Cardiac muscle cell (in vitro differentiated cells and primary cell): ENCODE measurements at places on chromosomes 3 and 15. TPM values are rescaled to one million over a fixed set of nuclear protein-coding genes. Genes with fewer than 3 reads are reported as not detected.

GHSR gene
- total RNA-seq: not detected in 2 replicates

GRCh38 chr15:67824197-67824968 lies 926 bp upstream of the SKOR1 start:
- no peaks in the 10 kb centered on the region for H3K36me3 ChIP-seq
- H3K27ac ChIP-seq: no peak overlapping the region
- H3K4me1 ChIP-seq: peaks cover 3% of the 10 kb centered on the region
- H3K4me3 ChIP-seq: no peak overlapping the region

- DNase-seq: no peak
- no peaks in the 10 kb centered on the region for H3K4me1 ChIP-seq
- H3K4me3 ChIP-seq: no peak overlapping the region
- no peaks in the 10 kb centered on the region for H3K36me3 ChIP-seq
Observed at GRCh38 chr3:53075743-53076140, 29.9 kb upstream of the SFMBT1 start.

DNA sequence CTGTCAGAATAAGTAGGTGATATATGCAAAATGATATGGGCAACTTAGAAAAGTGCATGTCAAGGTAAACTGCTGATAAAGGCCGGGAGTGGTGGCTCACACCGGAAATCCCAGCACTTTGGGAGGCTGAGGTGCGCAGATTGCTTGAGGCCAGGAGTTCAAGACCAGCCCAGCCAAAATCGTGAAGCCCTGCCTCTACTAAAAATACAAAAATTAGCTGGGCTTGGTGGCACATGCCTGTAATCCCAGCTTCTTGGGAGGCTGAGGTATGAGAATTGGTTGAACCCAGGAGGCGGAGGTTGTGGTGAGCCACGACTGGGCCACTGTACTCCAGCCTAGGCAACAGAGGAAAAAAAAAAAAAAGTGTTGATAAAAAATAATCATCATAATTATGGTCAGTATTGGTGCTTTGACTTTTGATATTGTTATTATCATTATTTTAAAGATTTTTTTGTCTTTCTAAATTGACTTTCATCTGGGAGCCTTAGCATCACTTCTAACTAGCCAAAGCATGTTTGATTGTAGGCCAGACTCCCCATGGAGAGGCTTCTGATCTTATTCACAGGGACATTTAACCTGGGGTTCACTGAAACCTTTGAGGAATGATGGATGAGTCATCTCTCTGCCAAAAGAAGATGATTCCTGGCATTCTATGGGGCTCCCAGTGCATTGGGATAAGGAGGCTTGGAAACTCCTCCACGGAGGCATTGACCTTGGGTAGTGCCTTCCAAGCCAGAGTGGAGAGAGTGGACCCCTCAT lies 5.6 kb downstream of the ZBTB38 start:
- no peaks in the 10 kb centered on the region for H3K27me3 ChIP-seq
- no peak overlapping the region for H3K27ac ChIP-seq
- no peaks in the 10 kb centered on the region for H3K36me3 ChIP-seq
- peaks cover 5% of the 10 kb centered on the region for H3K4me1 ChIP-seq

- H3K36me3 ChIP-seq: no peaks in the 10 kb centered on the region
- H3K27ac ChIP-seq: no peak overlapping the region
- no peak overlapping the region for H3K4me3 ChIP-seq
- H3K27me3 ChIP-seq: no peaks in the 10 kb centered on the region
- no peak for DNase-seq
- no peaks in the 10 kb centered on the region for H3K4me1 ChIP-seq
Observed at GRCh38 chr3:146431240-146431639, 38.1 kb downstream of the PLSCR2 start.

ROPN1 gene
- total RNA-seq: not detected in 2 replicates

GRCh38 chr15:35979608-35980007 lies 433.6 kb upstream of the DPH6 start:
- H3K4me3 ChIP-seq: no peak overlapping the region
- H3K4me1 ChIP-seq: peaks cover 12% of the 10 kb centered on the region
- peak; percentile 60 for DNase-seq
- H3K27me3 ChIP-seq: no peaks in the 10 kb centered on the region

DNA sequence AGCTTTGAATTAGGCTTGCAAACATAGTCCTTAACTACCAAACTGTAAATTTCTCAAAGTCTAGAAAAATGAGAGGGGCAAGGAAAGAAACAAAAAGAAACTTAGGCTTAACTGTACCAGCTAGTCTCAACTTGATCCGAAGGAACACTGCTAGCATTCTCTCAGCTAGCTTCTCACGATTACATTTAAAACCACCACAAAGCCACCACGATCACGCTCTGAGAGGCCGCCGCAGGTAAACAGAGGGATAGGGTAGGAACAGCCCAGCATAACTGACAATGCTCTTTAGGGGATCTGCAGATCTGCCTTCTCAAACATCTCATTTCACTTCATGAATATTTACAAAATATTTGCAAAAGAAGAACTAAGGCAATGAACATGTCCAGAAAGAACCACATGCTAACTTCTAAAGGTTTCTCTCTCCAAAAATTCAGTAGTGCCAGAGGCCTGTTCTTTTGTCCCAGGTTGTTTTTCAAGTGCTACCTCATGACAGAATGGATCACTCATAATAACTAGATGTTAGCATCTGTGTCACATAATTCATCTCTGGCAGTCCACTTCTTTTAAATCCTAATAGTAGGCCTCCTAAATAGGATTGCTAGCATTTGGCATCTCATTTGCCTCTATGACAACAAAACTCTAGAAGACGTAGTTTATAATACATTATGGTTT lies 18.9 kb downstream of the VGLL4 start:
- peak overlapping the region; percentile 18 for H3K27ac ChIP-seq
- H3K27me3 ChIP-seq: no peaks in the 10 kb centered on the region
- peaks cover 18% of the 10 kb centered on the region for H3K4me1 ChIP-seq
- no peak overlapping the region for H3K4me3 ChIP-seq

DNA sequence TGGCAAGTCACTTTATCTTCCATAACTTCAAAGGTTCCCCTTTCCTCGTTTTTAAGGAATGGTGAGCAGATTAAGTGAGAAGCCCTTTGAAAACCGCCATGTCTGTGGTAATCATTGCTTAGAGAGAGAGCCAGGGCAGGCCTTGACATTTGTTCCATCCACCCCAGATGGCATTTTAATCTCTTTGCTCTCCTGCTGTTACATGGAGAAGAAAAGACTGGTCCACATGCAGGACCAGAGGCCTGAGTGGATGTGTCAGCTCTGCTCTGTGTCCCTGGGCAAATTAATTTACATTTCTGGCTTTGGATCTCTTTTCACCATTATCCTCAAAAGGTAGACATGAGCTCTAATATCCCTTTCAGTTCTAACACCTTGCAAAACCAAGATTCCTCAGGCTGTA lies 157.3 kb upstream of the LPP start:
- no peak for DNase-seq
- no peaks in the 10 kb centered on the region for H3K27me3 ChIP-seq
- no peak overlapping the region for H3K27ac ChIP-seq
- no peaks in the 10 kb centered on the region for H3K4me1 ChIP-seq
- no peaks in the 10 kb centered on the region for H3K36me3 ChIP-seq

DNA sequence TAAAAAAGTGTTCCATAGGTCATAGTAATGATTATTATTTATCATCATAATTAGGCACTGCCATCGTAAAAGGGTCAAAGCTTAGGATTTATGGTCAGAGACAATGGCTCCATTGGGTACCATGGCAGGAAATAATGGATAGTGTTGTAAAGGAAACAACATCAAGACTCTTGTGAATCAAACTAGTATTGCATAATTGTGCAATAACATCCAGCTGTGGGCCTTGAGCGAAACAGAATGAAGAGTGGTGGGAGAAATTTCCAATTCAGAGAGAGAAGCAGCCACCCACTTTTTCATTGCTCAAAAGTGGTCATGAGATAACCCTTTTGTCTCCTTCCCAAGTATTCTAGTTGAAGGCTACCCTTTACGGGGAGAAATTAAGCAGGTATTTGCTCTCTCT lies 61.7 kb downstream of the ALDH1A2 start:
- H3K36me3 ChIP-seq: no peaks in the 10 kb centered on the region
- H3K4me3 ChIP-seq: no peak overlapping the region
- no peaks in the 10 kb centered on the region for H3K4me1 ChIP-seq
- H3K27ac ChIP-seq: no peak overlapping the region

ITIH1 gene
- not detected in 2 replicates for total RNA-seq

- no peak overlapping the region for H3K4me3 ChIP-seq
- no peaks in the 10 kb centered on the region for H3K27me3 ChIP-seq
- no peak for DNase-seq
- H3K27ac ChIP-seq: no peak overlapping the region
- H3K36me3 ChIP-seq: no peaks in the 10 kb centered on the region
Observed at GRCh38 chr3:45320986-45321385, 67.4 kb upstream of the LARS2 start.

DNA sequence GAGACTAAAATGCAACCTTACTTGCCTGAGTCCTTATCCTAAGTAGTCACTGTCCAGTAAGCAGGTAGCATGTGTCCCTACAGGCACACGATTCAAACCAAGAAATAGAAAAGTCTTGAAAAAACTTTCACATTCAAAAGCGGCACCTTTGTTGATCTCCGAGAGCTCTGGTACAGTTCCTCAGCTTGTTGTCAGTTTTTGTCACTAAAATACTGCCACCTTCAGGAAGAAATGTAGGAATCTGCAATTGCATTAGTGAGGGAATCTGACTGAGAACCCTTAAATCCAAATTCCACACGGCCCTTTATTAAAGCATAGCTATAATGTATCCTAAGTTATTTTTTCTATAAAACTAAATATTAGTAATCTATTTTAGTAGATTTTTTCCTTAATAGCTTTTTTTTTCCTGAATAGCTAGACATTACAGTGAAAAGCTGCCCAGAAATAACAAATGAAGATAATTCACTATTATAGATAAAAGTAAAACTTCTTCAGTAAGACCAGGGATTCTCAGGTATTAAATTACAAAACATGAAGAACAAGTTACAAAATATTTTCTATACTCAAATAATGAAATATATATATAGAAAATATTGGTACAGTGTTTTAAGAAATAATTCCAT lies 44.0 kb downstream of the CCDC54 start:
- no peak overlapping the region for H3K4me3 ChIP-seq
- H3K36me3 ChIP-seq: no peaks in the 10 kb centered on the region
- peaks cover 1% of the 10 kb centered on the region for H3K4me1 ChIP-seq
- no peaks in the 10 kb centered on the region for H3K27me3 ChIP-seq

NOX5 gene
- total RNA-seq: 0.12 and 0.25 TPM in 2 replicates

IFRD2 gene
- 61.0 and 75.3 TPM in 2 replicates for total RNA-seq

DNA sequence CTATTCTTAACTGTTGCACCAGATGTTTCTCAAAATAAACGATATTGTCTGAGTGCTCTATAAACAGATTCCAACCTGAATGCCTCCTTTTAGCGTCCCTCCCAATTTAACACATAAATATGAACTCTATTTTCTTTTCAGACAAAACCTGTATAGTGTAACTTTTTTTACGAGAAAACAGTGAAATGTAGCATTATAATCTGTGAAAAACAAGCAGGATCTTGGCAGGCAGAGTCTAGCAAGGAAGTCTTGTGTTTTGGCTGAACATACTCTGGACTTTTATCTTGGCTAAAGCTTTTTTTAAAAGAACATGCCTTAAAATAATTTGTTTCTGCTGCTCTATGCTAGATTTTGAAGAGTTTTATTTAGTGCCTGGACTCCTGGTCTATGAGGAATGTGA lies 150.5 kb downstream of the ROBO2 start:
- H3K4me3 ChIP-seq: no peak overlapping the region
- no peaks in the 10 kb centered on the region for H3K36me3 ChIP-seq
- peaks cover 29% of the 10 kb centered on the region for H3K4me1 ChIP-seq
- H3K27me3 ChIP-seq: no peaks in the 10 kb centered on the region

DNA sequence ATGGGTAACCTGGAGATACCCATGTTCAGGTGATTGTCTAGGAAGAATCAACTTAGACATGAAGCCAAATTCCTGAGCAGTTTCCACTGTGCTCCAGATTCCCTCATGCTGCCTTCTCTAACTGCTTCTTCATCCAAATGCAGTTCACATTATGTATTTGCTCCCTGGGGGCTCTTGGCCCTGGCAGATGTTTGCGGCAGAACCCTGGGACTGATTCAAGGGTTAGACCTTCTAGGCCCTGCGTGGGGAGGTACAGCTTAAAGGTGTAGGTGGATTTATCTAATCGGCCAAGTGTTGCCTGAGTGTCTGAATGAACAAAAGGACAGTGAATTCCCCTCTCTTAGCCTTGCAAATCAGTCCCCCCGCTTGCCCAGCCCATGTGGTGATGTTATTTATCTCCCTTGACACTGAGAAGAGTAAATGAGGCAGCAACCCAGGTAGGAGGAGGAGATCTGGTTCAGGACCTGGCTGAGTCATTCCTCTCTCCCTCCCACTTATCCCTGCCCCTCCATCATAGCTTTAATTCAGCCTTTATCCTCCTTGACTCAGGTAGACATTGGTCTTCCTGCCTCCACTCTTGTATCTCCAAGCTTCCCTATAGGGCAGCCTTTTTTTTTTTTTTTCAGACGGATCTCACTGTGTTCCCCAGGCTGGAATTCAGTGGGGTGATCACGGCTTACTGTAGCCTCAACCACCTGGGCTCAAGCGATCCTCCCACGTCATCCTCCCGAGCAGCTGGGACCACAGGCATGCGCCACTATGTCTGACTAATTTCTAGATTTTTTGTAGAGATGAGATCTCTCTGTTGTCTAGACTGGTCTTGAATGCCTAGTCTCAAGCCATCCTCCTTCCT lies 54.8 kb downstream of the MAGEF1 start:
- H3K27me3 ChIP-seq: no peaks in the 10 kb centered on the region
- H3K36me3 ChIP-seq: no peaks in the 10 kb centered on the region
- H3K4me1 ChIP-seq: peaks cover 57% of the 10 kb centered on the region
- H3K27ac ChIP-seq: peak overlapping the region; percentile 89

ALDH1L1 gene
- total RNA-seq: 1.3 and 2.6 TPM in 2 replicates

DNA sequence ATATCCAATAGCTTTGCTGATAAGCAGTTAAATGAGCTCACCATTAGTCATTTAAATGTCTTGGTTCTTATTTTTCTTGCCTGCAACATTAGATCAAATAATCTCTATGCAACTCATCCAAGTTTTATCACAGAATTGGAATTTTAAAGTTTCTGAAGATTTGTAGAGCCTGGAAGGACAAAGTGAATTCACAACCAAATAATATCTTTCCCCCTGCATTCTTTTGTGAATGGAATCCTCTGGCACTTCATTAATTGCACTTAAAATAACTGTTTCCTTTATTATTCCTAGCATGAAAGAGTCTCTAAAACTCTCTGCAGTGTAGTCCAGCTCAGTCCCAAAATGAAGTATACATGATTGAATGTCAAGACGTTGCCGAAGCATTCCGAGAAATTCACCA lies 345.6 kb upstream of the TGFBR2 start:
- no peak overlapping the region for H3K27ac ChIP-seq
- peaks cover 10% of the 10 kb centered on the region for H3K4me1 ChIP-seq
- H3K4me3 ChIP-seq: no peak overlapping the region
- H3K36me3 ChIP-seq: no peaks in the 10 kb centered on the region
- no peak for DNase-seq
- no peaks in the 10 kb centered on the region for H3K27me3 ChIP-seq

GRCh38 chr3:86771741-86772512 lies 219.0 kb downstream of the VGLL3 start:
- H3K4me3 ChIP-seq: no peak overlapping the region
- H3K27ac ChIP-seq: no peak overlapping the region
- no peaks in the 10 kb centered on the region for H3K36me3 ChIP-seq
- no peaks in the 10 kb centered on the region for H3K4me1 ChIP-seq
- DNase-seq: no peak
- no peaks in the 10 kb centered on the region for H3K27me3 ChIP-seq

CXCR6 gene
- total RNA-seq: not detected in 2 replicates
